HuH-7.5 (cell line): ENCODE measurements at places on chromosomes 7 and 10.

DNA sequence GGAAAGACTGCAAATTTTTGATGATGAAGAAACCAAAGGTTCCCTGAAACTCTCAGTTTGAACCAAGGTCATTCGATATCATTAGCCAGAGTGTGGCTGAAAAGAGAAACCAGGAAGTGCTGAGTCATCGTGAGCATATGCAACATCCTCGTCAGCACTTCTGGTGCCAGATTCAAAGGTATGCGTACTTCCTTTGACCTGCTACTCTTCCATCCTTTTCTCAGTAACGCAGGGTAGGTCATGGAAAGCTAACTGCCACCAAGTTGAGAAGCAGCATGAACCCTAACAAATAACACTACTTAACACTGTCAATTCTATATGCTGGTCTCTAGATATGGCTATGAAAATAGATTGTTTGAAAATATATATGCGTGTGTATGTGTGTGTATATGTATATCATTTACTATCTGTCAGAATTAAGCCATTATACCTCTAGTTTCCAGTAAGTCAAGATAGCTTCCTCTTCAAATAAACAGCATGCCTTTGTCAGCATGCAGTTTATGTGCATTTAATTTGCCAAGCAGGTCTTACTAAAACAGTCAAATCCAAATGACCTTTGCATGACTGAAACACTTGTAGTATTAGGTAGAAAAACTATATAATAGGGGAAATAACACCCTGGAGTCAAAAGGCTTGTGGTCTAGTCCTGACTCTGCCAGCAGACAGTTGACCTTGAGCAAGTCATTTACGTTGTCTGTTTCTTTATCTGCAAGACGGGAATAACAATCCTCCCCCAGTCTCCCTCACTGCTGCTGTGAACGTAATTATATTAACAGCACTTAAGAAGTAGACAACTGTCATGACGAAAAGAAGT, 26.4 kb downstream of the CDK6 start:
- DNase-seq = peak; percentile 4

DNA sequence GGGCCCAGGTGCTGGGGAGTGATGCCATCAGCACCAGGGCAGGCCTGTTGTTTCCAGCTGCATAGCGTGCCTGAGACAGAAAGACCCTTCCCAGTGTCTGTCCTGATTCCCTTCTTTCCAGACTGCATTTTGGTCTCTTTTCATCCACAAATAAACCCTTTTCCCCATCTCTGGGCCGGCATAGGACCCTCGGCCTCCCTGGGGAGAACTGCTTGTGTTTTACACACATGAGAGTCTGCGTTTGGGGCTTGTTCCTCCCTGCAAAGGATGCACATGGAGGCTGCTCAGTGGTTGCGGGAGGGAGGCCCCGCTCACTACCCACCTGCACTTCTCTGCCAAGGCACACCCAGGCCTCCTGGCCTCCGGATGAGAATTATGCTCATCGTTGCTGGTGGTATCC, 5.8 kb upstream of the MMP21 start:
- no peak for DNase-seq

DNA sequence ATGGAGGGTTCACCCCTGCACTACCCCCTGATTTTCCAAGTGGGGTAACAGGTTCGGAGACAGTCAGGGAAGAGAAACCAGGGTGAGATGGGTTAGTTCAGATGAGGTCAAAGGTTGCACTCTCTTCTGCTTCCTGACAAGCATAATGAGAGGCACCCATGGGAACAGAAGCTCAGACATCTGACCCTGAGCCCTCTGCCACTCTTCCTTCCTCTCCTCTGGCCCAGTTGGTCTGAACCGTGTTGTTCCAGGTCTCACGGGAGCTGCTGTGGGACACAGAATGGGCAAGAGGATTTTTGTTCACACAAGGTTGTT, 38.4 kb downstream of the DNAJB12 start:
- DNase-seq = no peak

- peak; percentile 50 for DNase-seq
Measured at GRCh38 chr10:78972160-78972946, 96.4 kb upstream of the ZMIZ1 start.

DNA sequence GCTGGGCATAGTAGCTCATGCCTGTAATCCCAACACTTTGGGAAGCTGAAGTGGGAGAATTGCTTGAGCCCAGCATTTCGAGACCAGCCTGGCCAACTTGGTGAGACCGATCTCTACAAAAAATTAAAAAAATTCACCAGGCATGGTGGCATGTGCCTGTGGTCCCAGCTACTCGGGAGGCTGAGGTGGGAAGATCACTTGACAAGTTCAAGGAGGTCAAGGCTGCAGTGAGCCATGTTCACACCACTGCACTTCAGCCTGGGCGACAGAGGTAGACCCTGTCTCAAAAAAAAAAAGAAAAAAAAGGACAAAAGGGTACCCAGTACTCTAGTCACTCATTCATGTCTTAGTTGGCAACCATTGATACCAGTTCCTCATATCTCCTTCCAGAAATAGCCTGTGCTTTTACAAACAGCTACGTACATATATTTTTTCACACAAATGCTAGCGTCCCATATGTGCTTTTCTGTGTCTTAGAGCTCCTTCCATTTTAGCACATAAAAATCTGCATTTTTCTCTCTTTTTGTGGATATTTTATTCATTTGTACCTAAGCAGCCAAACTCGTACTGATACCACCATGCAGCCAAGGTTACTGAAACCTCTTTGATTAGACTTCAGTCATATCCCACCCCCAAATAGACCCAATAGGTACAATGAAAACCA, 5.5 kb downstream of the ABCC2 start:
- no peak for DNase-seq

DNA sequence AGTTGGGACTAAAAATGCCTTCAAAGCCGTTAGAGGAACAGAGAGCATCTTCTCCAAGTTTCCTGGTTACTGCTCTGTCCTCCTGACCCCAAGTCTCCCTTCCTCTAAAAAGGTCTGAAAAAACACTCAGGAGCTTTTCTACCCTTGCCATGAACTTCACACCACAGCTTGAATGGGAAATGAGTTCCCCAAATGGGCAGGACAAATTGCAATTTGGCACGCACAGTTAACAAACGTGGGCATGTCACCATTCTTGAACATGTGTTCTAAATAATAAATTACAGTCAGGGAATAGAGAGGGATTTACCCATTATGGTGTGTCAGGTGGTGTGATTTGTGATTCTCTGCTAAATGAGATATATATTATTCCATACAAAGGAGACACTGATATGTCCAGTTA, 91.2 kb upstream of the WNT16 start:
- no peak for DNase-seq

- peak; percentile 74 for DNase-seq
Measured at GRCh38 chr7:151276666-151277590, 28.4 kb upstream of the SMARCD3 start.

DNA sequence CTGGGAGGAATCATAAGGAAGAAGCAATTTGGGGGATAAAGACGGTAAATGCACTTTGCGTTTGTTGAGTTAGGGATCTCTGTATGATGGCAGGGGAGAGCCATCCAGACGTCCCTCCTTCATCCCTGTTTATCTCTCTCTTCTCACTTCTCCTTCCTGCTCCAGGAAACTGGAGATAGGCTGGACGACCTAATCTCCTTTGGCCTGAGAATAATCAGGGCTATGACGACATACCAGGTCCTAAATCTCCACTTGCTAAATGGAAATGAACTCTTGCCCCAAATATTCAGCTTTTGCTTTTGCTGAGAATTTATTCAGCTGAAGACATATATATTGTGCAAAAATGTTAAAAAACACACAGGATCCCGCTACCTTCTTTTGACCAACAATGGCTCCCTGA, 182.9 kb upstream of the INHBA start:
- DNase-seq = no peak

GRCh38 chr10:77072836-77073662, 564.6 kb downstream of the KCNMA1 start:
- no peak for DNase-seq

DNA sequence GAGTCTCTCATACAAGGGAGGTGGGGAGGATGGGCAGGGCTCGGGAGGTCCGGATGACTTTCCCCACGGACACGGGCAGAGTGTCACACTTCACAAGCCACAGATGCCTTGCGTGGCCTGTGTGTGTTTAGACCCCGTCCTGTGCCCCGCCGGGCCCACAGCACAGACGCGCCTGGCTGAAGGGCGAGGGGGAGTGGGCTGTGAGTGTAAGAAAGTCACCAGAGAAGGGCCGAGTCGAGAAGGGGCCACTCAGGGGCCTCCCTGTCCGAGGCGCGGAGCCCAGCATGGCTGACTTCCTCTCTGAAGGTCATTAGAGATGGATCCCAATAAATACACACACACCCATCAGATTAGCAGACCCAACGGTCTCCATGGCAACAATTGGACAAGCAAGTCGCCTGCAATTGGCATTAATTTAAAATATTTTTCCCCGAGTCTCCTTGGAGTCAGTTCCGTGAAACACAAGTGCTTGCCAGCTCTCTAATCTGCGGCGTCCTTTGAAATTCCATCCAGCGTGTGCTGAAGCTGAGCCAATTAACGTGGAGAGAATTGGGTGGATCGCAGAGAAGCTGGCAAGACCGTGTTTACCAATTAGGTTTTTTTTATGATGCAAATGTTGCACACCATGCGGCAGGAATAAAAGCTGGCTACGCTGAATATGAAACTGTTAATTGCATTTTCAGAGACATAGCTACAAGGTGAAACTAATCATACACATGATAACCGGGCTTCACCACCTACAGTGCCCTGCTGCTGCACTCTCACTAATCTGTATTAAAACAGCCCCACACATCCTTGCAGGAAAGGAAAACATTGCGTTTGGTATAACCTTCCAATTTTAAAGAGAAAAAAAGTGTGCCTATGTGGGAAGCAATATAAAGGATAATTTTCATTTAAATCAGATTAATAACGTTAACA, 571.2 kb downstream of the PTPRN2 start:
- no peak for DNase-seq
